ENCODE measurements at places on chromosomes 12 and 14.
A peak's percentile ranks its signal among the peaks of the same experiment; 100 is the strongest.

- no peak for DNase-seq
Measured at GRCh38 chr12:77469578-77470333, 360.9 kb upstream of the NAV3 start.

DNA sequence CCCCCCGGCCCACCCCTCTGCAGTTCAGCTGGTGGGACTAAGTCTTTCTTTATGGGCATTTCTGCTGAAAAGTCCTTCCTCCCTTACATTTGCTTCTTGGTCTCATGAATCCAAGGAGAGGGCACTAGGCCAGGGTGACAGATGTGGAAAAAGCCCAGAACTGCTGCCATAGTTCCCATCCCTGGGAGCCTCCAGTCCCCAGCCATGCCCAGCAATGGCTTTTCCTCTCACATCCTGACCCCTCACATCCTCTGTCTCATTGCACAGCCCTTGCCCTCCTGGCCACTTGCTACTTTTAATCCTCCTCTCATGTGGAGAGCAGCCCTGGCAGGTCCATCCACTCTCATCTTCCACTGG lies 122.5 kb downstream of the ZFP36L1 start:
- no peak for DNase-seq

GRCh38 chr14:103006991-103007520 lies 50.3 kb downstream of the CDC42BPB start:
- DNase-seq = no peak

DNA sequence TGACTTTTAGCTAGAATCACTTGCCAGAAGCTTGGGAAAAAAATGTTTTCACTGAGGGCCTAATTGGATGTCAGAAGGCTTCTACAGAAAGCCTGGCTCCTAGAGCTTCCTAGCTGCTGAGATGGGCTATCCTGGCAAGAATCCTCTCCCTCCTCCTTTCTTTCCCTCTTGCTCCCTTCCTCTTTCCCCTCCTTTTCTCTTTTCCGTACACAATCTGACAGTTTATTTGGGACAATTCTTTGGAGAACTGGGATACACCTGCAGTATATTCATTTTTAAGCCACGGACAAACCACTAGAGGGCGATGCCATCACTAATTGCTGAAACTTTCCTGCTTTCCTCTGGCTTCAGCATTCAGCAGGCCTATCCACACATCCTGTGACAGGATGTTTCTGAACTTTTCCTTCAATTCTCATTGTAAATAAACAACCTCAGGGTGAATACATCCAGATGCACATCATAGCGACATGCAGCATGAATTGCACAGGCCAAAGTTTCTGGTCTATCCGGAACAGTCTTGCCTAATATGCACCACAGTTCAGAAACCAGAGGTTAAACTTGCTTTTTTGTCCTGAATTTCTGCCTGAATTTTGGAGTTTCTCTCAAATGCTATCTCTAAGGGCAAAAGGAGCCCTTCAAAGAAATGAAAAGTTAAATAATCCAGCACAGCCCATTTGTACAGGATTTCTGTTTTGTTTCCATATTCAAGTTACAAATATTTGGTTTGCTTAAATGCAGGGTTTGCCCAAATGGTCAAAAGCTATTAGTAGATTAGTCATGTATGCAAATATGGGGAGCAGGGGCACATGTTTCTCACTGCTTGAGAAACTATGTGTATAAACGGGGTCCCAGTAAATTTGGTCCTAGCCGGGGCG lies 142.8 kb downstream of the PAWR start:
- DNase-seq = peak; percentile 56

- no peak for DNase-seq
Measured at GRCh38 chr12:7351177-7351576, 47.3 kb downstream of the ACSM4 start.

- DNase-seq = no peak
Measured at GRCh38 chr12:113131556-113131955, 4.0 kb downstream of the RASAL1 start.

DNA sequence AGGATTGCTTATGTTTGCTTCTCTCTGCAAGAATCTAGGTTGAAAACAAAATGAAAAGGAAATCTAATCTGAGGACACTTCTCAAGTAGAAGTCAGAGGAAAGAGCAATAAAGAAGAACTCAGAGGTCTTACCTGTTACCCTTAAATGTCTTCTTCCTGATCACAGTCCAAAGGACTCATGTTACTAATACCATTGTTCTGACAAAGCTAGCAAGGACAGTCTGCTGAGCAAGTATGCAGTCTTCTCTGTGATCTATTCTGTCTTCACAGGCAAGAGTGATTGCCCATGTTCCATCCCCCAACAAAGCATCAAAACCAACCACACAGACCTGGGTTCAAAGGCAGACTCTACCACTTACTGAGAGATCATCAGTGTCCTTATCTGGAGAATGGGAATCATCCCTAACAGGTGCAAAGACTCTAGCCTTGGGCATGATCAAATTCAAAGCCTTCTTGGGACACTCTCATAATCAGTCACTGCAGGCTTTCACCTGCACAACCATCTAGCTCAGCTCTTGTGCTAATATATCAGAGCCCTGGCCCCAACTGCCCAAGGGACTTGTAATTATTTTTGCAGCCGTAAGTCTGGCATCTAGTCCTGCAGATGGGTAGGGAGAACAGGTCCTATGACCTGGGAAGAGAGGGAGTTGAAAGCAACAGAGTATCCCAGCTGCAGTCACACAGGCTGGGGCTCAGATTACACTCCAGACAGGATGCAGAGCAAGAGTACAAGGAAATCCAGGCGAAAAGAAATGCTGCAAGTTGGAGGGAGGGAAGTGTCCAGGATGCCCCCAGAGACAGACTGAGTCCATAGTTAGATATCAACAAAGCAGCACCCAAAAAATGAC lies 97.9 kb upstream of the NUDT4 start:
- no peak for DNase-seq

DNA sequence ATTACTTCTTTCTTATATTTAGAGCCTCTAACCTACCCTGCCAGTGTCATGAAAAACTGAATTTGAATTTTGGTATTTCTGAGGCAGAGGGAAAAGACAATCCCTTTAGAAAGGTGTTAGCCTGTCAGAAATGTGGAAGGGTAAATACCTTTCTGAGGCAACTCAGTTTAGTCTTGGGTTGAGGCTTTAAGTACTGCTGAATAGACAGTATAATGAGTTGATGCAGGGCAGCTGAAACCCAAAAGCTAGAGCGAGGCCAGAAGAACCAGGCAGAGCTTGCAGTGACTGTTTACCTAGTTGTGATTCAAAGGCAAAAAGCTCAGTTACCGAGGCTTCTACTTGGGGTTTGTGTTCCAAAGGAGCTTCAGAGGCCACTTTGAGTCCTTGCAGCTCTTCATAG lies 18.7 kb downstream of the ZC2HC1C start:
- DNase-seq = no peak

DNA sequence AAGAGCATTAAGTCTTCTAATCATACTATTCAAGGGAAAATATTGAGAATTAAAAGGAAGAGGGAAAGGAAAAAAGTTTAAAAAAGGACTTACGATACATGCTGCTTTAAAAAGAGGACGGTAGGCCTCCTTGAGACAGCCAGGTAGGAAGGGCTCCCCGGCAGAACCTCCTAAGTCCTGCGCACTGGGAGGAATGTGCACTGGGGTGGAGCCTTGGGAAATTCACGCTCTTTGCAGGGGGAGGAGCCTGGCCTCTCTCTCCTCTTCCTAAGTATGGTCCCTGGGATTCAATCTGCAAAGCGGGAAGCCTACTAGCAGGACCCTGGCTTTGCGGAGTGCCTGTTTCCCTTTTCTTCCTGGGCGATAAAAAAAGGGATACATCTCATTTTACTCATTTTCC lies 553.0 kb downstream of the RPS29 start:
- no peak for DNase-seq

GRCh38 chr14:95034788-95035187 lies 122.5 kb downstream of the DICER1 start:
- no peak for DNase-seq

DNA sequence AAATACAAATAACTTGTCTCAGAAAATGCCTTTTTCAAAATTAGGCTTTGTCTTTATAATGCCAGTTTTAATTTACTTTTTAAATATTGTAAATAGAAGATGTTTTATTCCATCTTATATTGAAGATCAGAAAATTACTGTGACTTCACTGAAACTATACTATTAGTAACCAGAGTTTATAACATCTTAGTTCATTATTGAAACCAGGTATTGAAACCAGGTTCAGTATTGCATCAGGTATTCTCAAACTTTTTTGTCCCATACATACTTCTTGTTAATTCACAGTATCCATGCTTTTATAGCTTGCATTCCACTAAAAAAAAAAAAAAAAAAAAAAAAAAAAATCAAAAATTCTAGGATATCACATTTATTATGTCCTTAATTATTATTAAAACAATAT lies 227.5 kb downstream of the GXYLT1 start:
- no peak for DNase-seq

- DNase-seq = no peak
Measured at GRCh38 chr12:21113266-21113665, 17.7 kb upstream of the SLCO1B1 start.

DNA sequence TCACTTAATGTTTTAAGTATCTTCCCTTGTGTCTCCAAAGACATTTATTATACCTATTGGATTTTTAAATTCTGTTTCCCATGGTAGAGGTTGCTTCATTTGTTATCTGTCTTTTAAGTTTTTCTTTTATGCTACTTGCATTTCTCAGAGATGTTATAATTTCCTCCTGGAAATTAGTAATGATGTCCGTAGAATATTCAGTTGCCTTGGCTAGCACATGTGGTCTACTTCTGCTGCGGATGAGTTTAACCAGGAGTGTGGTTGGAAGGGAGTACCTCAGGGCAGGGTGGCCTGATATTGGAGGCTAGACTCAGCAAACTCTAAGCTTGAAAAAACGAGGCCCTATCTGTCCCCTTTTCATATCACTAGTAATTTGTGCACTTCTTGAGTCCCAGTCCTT lies 8.8 kb upstream of the EVL start:
- DNase-seq = no peak

- no peak for DNase-seq
Measured at GRCh38 chr14:98599082-98599481, 672.9 kb downstream of the BCL11B start.

DNA sequence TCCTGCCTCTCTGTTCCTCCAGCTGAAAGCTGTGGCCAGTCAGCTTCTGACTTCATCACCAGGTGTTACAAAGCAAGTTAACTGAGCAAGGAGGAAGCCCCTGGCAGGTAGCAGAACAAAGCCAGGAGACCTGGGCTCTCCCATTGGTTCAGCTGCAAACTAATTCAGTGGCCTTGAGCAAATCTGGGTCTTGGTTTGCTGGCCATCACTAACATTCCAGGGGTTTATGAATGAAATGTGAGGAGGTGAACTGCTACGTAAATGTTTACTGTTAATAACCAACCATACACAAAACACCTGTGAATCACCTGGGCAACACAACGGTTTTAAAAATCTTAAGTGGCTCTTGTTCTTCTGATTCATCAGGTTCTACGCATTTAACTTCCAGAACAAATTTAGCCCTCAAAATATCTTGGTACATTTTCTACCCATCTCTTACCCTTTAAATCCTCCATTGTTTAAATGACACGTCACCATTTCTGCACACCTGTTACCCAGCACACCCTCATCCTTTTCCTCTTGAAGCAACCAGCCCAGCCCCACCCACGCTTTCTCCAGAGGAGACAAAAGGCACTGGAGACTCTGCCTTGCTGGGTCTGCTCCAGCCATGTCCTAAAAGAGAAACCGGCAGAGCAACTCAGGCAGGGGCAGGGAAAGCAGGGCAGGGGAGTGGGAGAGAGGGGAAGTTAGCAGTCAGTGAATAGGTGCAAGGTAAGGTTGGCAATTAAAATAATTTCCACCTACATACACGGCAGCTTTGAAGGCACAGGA lies 49.3 kb upstream of the TSPAN11 start:
- no peak for DNase-seq

GRCh38 chr14:76956316-76957090 lies 72.0 kb downstream of the IRF2BPL start:
- no peak for DNase-seq

GRCh38 chr14:21191809-21192446 lies 36.1 kb upstream of the OR5AU1 start:
- DNase-seq = no peak

DNA sequence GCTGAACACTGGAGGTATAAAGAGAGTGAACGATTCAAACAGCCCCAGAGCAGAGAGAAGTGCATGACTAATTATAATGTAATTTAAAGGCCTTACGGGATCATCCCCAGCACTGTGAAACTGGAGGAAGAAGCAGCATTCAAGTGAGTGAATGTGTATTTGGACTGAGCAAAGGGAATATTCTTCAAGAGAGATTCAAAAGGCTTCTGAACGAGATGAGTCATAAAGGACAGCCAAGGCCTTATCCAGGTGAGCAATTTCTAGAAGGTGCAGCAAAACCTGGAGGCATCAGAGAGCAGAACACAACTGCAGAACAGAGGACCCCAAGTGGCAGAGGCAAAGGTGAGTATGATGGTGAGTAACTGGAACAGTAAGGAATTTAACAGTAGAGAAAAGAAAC lies 127.2 kb downstream of the BCAT1 start:
- no peak for DNase-seq

GRCh38 chr12:119692410-119692809 lies 24.5 kb downstream of the PRKAB1 start:
- no peak for DNase-seq

DNA sequence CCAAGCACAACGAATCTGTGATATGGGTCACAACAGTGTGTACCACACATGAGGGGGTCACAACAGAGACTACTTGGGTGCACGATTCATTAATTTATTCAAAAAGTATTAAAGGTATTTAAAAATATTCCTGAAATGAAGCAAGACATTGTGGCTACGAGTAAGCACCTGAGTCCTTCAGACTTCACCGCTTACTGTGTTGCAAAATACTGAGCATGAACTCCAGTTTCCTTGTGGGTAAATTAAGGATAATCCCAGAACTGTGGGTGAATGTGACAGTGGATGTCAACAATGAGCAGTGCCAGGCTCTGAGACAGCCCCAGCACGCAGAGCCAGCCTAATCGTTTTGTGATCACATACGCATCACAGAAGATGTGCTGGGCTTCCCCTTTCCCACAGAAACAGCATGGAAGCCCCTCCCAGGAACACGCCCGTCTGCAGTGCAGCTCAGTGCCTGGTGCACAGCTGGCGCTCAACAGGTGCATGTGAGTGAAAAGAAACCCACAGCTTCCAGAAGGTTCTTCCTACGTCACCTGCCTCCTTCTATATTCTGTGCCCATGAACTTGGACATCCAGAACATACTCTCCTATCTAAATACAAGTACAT lies 29.1 kb downstream of the CDC42BPB start:
- DNase-seq = no peak

GRCh38 chr14:104792101-104792884 lies 3.3 kb downstream of the AKT1 start:
- no peak for DNase-seq

Measured in retinal pigment epithelial cell (primary cell).